ENCODE measurements at places on chromosomes 2 and 18.

DNA sequence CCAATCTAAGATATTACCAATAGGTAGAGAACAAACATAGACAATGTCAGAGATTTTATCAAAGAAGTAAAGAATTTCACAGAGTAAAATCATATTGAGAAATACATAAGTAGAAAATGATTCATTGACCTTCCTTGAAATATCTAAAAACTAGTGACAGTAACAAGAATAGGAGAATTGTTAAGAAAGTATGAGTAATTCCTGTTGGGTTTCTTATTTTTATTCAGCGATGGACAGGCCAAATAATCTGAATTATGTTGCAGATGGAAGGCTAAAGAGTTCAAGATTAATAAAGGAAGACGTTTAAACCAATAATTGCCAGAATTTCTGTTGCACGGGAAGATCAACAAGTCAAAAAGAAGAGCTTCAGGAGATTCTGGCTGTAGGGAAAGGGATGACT lies 163.4 kb upstream of the RASGRP3 start:
- DNase-seq, result no peak

DNA sequence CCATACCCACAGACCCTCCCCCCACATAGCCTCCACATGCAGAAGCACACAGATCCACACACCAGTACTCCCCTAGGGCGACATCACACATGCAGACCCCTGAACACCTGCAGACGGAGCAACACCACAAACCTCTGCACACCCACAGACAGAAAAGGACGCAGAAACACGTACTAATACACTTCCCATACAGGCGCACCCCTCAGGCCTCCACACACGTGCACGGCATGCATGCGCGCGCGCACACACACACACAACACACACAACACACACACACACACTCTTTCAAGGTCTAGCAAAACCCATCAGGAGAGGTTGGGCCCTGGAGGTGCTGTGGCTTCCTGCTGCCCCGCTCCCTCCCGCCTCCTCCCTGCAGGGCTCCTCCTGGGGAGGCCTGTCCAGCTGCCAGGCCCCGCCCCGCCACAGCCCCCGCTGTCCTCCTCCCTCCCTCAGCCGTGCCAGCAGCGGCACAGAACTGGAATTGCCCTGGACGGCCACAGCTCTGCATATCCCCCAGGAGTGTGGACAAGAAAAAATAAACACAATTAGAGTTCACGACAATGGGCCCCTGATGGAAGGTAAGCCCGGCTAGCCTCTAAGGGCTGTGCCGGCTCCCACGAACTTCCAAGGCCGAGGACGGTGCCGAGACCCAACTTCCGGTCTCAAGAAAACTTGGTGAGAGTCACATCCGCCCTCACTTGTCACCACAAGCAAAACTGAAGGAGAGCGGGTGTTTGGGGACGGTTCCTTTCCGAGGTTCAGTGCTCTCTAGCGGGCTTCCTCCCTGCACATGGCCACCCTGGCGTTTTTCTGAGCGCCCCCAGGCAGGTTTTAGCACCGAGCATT lies 6.8 kb downstream of the ZFP36L2 start:
- DNase-seq, result peak; percentile 89

GRCh38 chr2:1767939-1768691 lies 23.8 kb upstream of the PXDN start:
- no peak for DNase-seq

- DNase-seq, result no peak
Measured at GRCh38 chr18:72542342-72542741, 1.8 kb downstream of the CBLN2 start.

DNA sequence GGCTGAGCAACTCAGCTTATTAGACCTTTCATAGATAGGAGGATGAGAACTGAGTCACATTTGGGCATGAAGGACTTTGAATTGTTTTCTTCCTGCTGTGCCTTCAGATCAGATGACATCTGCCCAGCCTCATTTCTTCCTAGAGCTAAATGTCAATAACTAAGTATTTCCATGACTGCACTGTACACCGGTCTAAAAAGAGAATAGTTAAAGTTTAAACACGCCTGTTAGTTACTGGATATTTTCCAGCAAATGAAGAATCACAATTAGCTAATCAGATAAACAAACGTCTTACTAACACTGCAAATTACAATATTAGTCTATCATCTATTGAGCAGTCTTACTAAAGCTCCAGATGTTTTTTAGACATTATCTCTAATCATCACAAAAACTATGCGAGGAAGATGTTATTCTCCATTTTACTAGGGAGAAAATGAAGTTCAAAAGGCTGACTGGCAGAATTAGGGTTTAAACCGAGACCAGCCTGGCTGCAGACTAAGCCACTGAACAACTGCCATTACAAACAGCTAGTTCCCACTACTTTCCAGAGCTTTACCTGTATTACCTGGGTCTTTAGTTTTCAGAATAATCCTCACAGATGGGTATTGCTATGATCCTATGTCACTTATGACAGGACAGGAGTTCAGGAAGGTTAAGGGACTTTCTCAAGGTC lies 69.4 kb upstream of the ZNF397 start:
- DNase-seq, result peak; percentile 10

GRCh38 chr18:47591429-47591828 lies 339.0 kb downstream of the SMAD2 start:
- DNase-seq, result no peak

DNA sequence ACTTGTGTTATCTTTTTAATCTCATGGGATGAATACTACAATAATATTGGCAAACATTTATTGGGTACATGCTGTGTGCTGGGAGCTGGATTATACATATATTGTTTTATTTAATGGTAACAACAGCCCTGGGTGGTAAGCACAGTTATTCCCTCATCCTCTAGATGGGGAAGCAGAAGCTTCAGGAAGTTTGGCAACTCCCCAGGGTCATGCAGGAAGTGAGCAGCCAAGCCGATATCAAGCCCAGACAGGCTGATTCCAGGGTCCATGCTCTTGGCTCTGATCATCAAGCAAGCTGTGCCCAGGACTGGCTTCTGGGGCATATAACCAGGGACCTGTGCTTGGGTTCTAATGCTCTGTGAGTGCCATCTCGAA lies 155.8 kb downstream of the ZNF516 start:
- DNase-seq, result no peak

- DNase-seq, result peak; percentile 62
Measured at GRCh38 chr2:36371070-36371874, 15.7 kb downstream of the CRIM1 start.

DNA sequence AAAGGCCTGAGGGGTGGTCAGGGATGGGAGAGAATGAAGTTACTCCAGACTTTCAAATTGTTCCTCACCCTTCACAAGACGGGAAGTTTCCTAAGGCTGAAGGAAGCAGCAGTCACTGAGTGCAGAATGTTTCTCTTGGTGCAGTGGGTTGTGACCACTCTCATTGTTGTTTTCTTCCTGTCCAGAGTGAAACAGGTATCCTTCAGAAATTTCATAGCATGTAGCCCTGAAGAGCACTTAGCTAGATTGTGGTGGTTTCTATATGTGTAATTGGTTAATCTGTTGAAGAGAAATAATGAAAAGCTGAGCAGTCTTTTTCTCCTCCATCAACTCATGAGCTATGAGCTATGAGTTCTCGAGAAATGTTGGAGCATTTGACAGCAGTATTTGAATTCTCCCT lies 96.8 kb downstream of the GPD2 start:
- no peak for DNase-seq

- DNase-seq, result no peak
Measured at GRCh38 chr2:186427970-186428369, 58.1 kb upstream of the ZC3H15 start.

DNA sequence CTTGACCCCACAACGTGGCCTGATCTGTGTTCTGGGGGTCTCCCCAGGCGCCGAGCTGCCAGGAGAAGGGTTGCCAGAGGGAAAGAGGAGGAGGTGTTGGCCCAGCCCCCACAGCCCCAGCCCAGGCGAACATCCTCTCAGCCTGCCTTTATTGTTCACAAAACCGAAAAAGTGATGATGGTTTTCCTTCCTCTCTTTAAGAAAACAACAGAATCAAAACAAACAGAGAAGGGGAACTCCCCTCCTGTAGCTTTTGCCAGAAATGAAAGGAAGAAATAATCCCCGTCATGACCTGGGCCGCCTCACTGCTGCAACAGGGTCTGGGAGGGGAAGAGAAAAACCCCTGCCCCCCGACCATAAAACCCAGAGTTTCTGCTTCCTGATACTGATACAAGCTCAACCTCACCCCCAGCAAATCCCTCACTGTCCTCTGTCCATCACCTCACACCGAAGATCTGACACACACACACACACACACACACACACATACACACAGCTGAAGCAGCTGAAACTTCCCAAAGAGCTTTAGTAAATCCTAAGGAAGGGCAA lies 52.0 kb downstream of the ZFP36L2 start:
- DNase-seq, result no peak

DNA sequence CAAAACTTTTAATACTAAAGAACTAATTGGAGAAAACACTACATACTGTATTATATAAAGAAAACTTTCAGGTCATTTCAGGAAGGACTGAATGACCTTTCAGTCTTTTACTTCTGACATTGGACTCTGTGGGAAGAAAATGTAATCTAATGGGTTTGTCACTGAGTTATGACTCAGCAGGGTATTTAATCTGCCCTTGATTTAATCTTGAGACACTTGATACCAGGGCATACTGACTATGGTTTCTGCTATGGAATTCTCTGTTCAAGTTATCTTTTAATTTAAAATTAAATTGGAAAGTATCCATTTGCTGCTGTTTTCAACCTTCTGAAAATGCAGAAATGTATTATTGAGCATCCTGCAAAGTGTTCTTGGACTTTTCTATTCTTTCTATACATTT lies 354.2 kb upstream of the GALNT5 start:
- DNase-seq, result peak; percentile 28

GRCh38 chr18:26215247-26215970 lies 10.8 kb upstream of the TAF4B start:
- DNase-seq, result no peak

DNA sequence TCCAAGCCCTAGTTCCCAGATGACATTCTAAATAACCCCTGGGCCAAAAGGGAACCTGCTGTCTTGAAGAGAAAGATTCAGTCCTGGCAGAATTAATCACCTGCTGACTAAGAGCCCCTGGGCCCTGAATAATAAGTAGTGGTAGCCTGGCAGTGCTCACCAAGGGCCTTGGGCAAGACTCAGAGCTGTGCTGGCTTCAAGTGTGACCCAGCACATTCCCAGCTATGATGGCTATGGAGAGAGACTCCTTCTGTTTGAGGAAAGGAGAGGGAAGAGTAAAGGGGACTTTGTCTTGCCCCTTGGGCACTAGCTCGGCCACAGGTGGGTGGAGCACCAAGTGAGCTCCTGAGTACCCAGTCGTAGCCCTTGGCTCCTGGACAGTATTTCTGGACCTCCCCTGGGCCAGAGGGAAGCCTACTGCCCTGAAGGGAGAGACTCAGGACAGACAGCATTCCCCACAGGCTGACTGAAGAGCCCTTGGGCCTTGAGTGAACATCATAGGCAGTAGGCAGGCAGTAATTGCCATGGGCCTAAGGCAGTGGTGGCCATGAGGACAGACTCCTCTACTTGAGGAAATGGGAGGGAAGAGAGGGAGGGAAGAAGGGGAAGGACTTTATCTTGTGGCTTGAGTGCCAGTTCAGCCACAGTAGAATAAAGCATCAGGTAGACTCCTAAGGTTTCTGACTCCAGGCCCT lies 40.0 kb upstream of the INPP4A start:
- DNase-seq, result no peak

DNA sequence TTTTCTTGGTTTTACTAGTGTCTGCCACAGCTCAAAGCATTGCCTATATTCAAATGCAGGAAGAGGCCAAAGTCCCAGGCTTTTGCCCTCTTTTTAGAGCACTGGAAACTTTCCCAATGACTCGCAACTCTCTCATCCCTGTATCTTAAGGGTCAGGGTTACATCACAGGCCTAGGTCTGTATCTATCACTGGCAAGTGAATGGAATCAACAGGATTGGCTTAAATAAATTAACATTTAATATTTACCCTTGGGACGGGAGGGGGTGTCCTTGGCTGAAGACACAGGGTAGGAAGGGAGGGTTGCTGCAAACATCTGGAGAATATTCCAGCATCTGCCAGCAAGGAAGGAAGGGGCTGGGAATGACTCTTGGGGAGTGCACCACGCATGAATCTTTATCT lies 242.6 kb downstream of the SLC4A3 start:
- peak; percentile 28 for DNase-seq

DNA sequence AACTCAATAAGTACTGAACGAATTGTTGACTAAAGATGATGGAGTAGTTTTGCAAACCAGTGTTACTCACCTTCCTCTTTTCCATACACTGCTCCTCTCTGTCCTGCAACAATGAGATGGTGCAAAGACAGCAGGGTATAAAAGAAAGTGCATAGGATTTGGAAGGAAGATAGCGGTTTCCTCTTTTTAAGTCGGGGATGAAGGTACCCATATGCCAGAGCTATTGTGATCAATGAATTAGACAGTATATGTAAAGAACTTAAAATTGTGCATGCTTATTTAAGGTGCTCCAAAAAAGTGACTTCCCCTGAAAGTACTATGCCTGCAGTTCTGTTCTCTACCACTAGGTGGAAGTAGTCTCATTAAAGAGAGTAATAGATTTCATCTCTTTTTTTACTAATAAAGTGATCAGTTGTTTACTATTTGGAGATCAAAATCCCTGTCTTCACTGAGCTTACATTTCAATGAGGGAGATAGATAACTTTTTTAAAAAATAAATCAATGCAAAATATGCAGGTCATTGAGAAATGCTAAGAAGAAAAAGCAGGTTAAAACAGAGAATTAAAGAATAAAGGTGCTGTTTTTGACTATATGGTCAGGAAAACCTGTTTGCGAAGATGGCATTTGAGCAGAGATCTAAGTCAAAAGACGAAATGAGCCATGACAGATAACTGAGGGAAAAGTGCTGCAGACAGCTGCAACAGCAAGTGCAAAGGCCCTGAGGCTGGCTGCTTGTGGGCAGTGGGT lies 339.7 kb upstream of the SLC14A2 start:
- DNase-seq, result peak; percentile 65

DNA sequence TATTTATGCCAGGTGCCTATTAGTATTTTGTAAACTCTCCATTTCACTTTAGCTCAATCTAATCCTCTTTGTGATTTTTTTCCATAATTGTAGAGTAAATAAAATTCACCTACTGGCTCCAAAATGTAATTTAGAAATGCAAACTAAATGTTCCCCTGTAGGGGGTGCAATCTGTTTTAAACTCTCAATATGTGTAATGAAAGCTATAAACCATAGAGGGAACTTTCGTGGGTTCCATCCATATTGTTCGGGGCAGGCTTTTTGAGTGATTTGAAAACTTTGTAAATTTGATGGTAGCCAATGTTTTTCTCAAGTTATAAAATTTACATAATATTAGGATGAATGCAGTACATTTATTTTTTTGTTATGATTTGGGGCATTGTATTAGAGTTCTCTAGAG lies 49.4 kb downstream of the TSPYL6 start:
- DNase-seq, result peak; percentile 63

GRCh38 chr2:212548455-212548819 lies 9.8 kb upstream of the ERBB4 start:
- peak; percentile 44 for DNase-seq

GRCh38 chr2:15708865-15709820 lies 117.5 kb downstream of the DDX1 start:
- no peak for DNase-seq

GRCh38 chr18:24195296-24196053 lies 56.6 kb downstream of the CABYR start:
- no peak for DNase-seq
